Stimulated activated CD8-positive, alpha-beta memory T cell treated with anti-CD3 and anti-CD28 coated beads, Interleukin-15, amount 100 ng/mL, for 48 hours (primary cell): ENCODE measurements at places on chromosomes 3 and 15.

DNA sequence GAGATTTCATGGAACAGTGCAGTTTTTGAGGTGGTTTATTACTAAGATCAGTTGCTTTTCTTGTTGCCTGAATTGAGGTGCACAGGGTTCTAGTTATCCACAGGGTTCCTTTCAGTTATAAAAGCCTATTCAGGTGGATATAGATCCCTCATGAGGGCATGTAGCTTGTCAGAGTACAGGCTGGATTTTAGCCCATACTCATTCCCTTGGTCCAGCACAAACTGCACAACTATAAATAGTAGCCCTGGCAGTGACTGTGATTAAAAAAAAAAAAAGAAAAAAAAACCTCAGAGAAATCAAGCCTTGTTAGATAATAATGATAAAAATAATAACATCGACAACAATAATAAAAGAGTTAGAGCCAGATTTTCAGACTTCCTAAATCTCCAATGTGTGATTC, 154.3 kb downstream of the ZBBX start:
- DNase-seq = no peak

DNA sequence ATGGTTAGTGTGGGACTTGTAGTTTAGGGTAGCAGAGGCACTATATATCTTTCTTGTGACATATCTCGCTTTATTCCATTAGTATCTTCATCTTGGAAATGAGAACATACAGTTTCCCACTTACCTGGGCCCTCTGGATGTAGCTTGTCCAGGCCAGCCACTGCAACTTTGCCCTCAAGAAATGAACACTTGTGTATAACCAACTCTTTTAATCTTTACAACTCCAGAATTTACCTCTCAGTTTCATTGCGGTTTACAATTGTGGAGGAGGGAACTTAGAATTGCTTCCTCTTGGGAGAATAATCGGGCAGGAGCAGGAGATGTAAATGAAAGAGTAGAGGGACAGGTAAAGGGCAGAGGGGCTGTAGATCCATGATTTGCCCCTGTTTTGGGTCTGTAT, 18.4 kb upstream of the TRA2B start:
- no peak for DNase-seq

GRCh38 chr3:127387119-127387518, 99.3 kb upstream of the PRR20G start:
- no peak for DNase-seq

DNA sequence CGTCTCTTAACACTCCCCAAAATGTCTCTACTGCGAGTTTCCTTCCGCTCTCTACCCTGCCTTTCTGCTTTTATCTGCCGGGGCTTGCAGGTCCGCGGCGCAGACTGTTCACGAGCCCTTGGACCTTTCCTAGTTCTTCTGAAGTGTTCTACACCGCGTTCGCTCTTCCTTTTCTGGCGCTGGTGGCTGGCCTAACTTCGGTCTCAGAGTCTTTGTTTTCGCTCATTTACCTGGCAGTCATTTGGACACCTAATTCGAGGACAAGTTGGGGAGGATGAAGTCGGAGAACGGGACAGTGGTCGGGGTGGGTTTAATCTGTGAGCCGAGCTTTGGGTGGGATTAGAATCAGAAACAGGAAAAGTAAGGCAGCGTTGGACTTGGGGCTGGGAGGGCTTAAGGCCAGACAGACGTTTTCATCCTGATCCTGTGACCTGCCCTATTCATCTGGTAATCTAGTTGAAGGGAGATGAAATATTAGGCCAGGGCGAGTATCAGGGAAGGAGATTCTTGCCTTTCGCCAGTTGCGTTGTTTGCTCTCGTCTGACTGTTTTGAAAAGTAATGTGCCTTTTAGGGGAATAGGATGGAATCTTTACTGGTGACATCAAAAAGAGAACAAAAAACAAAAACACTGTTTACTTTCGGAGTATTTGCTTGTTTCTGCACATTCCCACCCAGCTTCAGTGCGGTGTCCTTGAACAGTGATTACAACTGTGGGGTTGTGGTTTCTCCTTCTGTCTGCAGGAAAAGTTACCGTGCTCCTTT, 1.8 kb downstream of the DIPK2A start:
- DNase-seq = no peak

- no peak for DNase-seq
These were observed 56.4 kb upstream of the RASGRP1 start for GRCh38 chr15:38620851-38621594.

DNA sequence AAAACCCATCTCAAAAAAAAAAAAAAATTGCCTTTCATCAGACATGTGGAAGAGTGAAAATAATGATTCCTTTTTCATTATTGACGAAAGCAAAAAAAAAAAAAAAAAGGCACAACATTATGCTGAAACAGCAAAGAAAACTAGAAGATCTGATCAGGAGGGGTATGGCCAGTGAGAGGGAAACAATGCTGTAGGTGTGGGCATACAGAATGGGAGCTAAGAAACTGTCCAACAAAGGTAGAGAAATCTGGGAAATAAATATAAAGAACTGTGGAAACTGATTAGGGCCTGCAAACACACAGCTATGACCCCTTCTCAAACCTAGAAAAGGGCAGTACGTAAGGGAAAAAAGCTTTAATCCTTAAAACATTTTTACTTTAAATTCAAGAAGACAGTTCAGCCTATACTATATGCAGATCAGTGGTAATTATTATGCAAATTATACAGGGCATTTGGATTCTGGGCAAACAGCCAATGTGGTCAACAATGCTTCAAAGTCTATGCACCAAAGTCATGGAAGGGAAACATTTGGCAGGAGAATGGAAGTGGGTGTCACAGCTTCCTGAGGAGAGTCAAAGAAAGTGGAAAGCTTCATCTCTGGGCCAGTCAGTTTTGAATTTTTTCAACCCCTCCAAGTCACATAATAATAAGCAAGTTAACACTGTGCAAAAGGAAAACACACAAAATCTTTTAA, 68.3 kb upstream of the SLC12A8 start:
- no peak for DNase-seq

GRCh38 chr15:27826902-27827714, 272.0 kb downstream of the OCA2 start:
- DNase-seq = no peak

GRCh38 chr3:169822091-169822490, 9.4 kb upstream of the LRRC34 start:
- no peak for DNase-seq

- DNase-seq = peak; percentile 9
These were observed 22.0 kb downstream of the COL6A6 start for GRCh38 chr3:130539005-130539404.

GRCh38 chr15:80694611-80695098, 455 bp upstream of the ABHD17C start:
- no peak for DNase-seq

- DNase-seq = no peak
These were observed 734 bp upstream of the SLC6A20 start for GRCh38 chr3:45796902-45797637.

DNA sequence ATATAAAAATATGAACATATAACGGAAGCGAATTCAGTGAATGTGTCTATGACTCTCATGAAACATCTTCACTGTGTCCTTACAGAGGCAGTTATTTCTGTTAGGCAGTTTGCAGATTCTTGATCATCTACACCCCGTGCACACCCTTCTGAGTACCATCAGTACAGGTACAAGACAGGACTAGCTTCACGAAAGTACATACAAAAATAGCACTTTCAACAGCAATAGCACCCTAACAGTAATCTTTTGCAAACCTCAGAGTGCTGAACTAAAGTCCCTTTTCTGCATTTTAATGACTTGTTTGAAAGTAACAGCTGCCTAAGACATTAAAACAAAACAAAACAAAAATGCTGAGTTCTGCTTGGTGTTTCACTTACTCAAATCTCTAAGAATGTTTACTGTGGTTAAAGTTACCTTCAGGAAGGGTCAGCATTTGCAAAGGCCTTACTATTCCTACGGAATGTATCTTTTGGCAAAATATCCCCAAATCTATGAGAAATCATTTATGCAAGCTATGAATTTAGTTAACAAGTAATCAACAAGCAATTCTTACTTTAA, 104.1 kb downstream of the CNTN3 start:
- no peak for DNase-seq

GRCh38 chr3:78728406-78729145, 1039.2 kb downstream of the ROBO1 start:
- DNase-seq = no peak

DNA sequence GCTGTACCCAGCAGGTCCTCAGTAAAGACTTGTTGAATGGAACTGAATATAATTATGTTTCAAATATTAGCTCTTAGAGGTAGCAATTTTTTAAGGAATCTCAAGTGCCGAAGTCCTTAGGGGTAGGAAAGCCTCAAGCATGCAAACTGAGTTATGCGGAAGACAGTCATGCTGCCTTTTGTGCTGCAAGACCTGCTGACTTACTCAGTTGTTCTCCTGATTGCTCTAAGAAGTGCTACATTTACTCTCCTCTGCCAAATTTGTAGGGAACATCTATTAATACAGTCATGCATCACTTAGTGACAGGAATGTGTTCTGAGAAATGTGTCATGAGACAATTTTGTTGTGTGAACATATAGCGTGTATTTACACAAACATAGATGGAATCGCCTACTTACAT, 325.6 kb upstream of the AZI2 start:
- DNase-seq = no peak

DNA sequence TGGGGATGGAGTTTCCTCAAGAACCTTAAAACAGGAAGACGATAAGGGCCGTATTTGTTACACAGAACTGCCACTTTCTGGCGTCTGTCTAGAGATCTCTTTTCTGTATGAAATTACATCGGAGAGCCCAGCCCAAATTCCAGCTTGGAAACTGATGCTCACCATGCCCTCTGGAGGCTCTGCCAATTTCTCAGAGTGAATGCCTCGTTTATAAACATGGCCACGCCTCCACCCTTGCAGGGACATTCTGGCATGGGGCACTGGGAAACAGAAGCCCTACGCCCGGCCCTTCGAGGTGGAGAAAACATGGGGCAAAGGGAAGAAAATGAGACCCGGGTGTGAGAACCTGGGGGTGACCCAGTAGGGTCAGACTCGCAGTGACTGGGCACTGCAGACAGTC, 53.4 kb upstream of the SEC13 start:
- no peak for DNase-seq

- DNase-seq = no peak
These were observed at the start of gene P2RY13 for GRCh38 chr3:151329363-151329762. TSS of gene P2RY13 (minus strand) at chr3:151329549. CDS start at chr3:151329528, 21 bp downstream.

DNA sequence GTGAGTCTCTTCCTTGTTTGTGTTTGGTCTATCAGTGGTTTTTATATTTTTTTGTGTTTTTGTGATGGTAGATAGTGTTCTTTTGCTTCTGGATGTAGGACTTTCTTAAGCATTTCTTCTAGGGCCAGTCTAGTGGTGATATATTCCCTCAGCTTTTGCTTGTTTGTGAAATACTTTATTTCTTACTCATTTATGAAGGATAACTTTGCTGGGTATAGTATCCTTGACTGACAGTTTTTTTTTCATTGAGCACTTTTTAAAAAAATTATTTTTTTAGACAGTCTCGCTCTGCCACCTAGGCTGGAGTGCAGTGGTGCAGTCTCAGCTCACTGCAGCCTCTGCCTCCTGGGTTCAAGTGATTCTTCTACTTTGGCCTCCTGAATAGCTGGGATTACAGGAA, 41.9 kb downstream of the NCK1 start:
- no peak for DNase-seq

DNA sequence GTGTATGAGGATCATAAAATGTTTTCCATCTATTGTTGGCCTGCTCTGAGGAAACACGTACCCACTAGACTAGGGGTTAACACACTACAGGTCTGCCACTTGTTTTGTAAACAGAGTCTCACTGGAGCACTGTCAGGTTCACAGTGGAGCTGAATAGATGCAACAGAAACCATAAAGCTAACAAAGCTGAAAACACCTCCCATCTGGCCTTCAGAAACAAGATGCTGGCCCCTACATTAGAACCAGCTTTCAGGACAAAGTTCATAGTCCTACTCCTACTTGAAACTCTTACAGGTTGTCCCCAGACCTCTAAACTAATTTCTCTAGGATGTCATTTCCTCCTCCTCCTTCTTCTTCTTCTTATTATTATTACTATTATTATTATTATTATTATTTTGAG, 42.3 kb downstream of the SNX4 start:
- DNase-seq = no peak

GRCh38 chr3:134525293-134525692, 39.4 kb downstream of the CEP63 start:
- DNase-seq = no peak

GRCh38 chr3:152356870-152357276, 88.1 kb downstream of the MBNL1 start:
- DNase-seq = no peak

- no peak for DNase-seq
These were observed 20.6 kb downstream of the ABTB1 start for GRCh38 chr3:127693336-127693843.
